ENCODE measurements at places on chromosomes 12 and 14.

DNA sequence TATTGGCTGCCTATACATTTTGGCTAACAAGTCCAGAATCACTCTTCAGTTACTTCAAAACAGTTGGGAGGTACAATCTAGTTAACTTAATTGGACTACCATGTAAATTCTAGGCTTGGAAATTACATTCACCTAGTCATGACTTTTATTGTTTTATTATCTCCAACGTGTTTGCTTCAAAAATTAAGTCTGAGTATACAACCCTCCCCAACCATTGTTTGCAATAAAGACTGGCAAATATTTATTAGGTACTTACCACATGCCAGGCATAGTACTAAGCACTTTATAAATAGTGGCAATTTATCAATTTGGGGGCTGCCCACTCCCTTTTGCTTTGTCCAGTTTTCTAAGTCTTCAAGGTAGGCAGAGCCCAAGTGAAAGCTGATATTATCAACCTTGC lies 30.3 kb downstream of the TXNDC16 start:
- DNase-seq = no peak

GRCh38 chr12:97912943-97913342 lies 450.3 kb downstream of the RMST start:
- DNase-seq = no peak

- DNase-seq = no peak
These were observed 72.9 kb downstream of the PPP2R5C start for GRCh38 chr14:101834397-101834796.

- no peak for DNase-seq
These were observed 3.7 kb downstream of the PRICKLE1 start for GRCh38 chr12:42585841-42586216.

Data from DMS 273 treated with DMSO at 0.1 percent for 48 hours (cell line).